ENCODE measurements at places on chromosomes 3 and 15.

GRCh38 chr3:134699141-134699711 is 48.4 kb upstream of the KY start:
- DNase-seq = no peak

DNA sequence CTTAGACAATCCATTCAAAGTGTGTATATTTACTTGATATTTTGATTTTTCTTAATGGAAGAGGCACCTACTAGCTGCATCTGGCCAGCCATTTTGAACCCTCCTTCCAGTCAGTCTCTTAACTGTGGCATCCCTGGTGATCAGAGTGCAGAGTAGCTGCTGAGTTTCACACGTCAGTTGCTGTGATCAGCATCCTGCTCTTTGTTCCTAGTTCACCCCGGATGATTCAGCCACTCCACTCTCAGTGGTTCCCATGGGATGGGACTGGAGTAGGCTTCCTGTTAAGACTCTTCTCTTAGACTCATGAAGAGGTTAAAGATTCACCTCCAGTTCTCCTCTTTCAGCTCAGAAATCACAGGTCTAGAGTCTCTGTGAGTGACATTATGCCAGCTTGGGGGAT is 75.8 kb downstream of the STXBP5L start:
- no peak for DNase-seq

DNA sequence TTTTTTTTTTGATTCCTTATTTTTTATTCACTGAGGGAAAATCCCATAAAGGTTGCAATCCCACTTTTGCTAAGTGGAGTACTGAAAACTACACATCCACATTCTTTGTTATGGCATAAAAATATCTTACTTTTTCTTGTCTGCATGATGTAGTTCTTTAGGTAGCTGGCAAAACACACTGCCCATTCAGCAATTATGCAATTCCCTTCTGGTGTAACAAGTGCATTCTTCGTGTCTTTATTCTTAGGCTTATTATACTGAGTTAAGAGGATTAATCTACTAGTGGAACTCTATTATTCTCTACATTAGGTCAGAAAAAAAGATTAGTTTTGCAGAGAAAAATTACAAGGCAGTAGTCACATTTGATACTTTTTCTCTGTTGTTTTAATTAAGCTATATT is 403.8 kb upstream of the GBE1 start:
- no peak for DNase-seq

DNA sequence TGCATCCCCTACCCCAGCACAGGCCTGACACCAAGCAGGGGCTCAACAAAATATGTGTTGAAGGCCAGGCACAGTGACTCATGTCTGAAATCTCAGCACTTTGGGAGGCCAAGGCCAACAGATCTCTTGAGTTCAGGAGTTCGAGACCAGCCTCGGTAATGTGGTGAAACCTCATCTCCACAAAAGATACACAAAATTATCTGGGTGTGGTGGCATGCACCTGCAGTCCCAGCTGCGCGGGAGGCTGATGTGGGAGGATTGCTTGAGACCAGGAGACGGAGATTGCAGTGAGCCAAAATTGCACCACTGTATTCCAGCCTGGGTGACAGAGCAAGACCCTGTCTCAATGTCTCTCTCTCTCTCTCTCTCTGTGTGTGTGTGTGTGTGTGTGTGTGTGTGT is 30.7 kb upstream of the CYP11A1 start:
- DNase-seq = no peak

- DNase-seq = no peak
These were observed 21.0 kb downstream of the PLXNB1 start for GRCh38 chr3:48408823-48409281.
